ENCODE measurements at places on chromosomes 6 and 20. TPM values are rescaled to one million over a fixed set of nuclear protein-coding genes. Genes with fewer than 3 reads are reported as not detected.

Gene IRAK1BP1
- 8.0 TPM for total RNA-seq

Gene ZNF318
- total RNA-seq = 14.7 TPM

Gene ASIP
- total RNA-seq = 0.70 TPM

Gene MYLK2
- not detected for total RNA-seq

Gene KCNG1
- total RNA-seq = 22.4 TPM

DNA sequence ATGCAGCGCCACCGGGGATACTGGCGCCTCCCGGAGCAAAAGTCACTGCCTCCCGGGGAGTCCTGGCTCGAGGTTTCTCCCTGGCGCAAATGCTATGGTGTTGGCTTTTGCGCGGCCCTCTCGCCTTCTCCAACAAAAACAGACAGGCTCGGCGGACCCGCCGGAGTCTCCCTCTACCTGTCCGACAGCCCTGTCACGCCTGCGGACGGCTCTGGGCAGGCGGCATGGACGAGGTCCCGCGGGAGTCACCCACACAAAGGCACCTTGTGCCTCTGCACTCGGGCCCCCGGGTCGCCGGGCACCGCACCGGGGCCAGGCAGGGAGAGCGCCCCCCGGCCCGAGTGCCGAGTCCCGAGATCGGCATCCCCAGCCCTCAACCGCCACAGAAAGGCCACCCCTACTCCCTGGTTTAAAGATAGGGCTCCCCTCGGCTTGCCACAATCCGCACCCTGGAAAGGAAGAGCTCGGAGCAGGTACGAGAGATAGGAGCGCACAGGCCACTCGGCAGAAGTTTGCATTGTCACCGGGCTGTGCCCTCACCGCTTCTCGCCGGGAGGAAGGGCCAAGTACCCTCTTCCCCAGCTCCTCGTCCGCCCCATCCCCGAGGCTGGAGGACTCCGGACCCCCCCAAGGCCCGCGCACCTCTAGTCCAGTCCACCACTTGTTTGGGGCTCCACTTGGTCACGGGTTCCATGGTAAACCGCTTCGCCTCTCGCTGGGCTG lies 903 bp downstream of the CNKSR3 start:
- DNase-seq = peak; percentile 50

Gene CD24
- 253 TPM for total RNA-seq

DNA sequence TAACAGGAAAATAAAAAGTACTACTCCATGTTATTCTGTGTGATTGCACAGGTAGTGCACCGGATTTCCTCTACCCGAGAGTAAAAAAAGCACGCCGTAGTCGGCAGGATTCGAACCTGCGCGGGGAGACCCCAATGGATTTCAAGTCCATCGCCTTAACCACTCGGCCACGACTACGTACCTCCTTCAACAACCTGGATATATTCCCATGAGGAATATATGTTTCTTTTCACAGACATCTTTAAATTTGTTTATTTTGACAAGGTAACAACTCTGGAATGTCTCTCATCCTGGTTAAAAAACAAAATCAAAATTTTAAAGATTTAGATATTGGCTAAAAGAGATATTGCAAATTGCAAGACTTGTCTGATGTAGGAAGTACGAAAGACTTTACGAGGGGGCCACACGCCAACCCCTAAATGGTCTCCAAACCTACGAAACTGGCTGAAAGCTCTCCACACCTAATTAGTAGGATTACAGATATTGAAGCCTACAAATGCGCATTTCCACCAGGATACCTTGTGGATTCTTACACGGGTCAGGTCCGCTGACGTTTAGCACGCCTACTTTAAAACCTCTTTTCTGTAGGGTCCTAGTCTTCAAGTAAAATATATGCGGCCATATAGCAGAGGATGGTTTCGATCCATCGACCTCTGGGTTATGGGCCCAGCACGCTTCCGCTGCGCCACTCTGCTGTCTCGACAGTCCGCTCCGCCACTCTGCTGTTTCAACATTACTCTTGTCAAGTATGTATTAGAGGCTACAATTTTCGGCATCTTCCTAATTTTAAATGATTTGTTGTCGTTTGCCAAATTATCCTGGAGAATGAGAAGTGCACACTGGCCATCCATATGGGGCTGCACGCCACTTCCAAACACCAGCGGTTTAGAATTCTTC lies 52.2 kb upstream of the BTN3A2 start:
- DNase-seq = peak; percentile 89

Gene PDYN
- total RNA-seq = not detected

Gene VNN1
- 0.23 TPM for total RNA-seq

- DNase-seq = no peak
These were observed 2.8 kb downstream of the RPS6KA2 start for GRCh38 chr6:166624275-166624674.

Measured in ureter (tissue), 1 donor.